ENCODE measurements at places on chromosomes 16 and 17.

- DNase-seq, result no peak
Measured at GRCh38 chr16:50444526-50444925, 75.7 kb upstream of the BRD7 start.

GRCh38 chr17:35254107-35254773 is 11.4 kb downstream of the SLFN5 start:
- DNase-seq, result no peak

- DNase-seq, result no peak
Measured at GRCh38 chr17:16384557-16384956, 3.7 kb downstream of the UBB start.

DNA sequence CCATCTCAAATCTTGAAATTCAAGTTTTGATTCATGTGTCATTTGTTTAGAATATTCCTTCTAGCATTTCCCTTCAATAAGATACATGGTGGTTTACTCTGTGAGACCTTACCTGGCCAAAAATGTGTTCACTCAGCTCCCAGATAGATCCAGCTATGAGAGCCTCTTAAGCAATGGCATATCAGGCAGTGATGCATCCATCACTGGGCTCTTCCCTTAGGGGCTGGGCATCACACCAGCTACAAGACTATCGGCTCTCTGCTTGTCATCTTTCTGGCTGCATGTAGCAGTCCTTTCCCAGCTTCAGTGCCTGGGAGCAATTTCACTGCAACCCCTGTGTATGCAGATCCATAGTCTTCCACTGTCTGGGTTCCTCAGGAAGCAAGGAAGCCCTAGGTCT is 40.6 kb downstream of the GOSR1 start:
- DNase-seq, result no peak

DNA sequence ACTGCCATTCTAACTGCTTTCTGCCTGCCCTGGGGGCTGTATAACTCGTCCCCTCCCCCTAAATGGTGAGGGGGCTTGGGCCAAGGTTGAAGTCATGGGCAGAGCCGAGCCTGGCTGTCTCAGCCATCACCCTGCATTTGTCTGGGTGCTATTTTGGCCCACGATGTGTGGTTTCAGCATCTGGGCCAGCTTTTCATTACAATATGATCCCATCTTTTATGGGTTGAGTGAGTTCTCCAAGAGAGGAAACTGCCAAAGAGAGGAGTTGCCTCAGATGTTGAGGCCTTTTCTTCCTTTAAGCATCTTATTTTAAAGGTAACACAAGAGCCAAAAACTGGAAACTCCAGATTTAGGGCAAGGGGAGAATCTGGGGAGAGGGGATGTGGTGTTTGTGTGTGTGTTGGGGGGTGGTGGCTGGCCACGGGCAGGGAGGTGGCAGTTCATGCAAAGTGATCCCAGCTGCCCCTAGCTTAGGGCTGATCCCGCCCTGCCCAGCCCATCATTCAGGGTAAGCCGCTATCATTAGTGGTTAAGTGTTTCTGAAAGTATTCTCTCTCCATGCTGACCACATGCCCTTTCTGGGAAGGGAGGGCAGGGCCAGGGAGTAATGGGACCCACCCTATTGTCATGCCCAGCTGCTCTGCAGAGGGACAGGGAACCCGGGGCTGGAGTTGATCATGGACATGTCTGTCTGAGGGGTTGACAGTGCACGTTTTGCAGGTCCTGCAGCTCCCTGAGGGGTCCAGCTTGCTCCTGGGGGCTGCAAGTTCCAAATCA is 83.2 kb upstream of the CLEC18A start:
- DNase-seq, result no peak

DNA sequence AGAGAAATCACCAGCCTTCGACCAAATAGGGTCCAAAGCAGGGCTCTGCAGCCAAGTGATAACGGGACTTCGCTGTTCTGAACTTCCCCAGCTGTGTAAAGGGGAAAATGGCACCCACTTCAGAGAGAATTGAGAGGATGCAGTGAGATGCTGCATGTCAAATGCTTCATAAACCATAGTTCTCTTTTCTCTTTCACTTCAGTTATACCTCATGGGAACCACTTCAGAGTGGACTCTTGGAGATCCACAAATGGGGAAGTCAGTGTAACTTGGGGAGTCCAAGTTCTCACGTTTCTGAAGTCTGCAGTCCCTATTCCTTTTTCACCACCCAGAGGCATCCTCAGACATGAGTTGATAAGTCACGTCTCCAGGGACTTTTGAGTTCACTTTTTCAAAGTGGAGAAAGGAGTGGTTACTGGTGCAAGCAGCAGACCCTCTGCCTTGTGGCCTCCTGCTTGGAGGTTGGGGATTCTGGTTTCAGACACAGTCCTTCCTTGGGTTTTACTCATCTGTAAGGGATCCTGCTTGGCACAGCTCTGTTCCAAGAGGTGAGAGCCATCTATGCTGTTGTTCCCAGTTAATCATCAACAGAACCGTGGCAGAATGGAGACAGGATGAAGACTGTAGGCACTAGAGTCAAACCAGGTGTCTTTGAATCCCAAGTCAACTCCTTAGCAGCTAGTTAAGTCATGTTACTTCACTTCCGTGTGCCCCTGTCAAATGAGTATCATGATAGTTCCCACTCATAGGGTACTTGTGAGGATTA is 123.4 kb upstream of the NOL11 start:
- DNase-seq, result no peak

GRCh38 chr16:9042533-9042932 is 48.9 kb upstream of the HAPSTR1 start:
- DNase-seq, result no peak

DNA sequence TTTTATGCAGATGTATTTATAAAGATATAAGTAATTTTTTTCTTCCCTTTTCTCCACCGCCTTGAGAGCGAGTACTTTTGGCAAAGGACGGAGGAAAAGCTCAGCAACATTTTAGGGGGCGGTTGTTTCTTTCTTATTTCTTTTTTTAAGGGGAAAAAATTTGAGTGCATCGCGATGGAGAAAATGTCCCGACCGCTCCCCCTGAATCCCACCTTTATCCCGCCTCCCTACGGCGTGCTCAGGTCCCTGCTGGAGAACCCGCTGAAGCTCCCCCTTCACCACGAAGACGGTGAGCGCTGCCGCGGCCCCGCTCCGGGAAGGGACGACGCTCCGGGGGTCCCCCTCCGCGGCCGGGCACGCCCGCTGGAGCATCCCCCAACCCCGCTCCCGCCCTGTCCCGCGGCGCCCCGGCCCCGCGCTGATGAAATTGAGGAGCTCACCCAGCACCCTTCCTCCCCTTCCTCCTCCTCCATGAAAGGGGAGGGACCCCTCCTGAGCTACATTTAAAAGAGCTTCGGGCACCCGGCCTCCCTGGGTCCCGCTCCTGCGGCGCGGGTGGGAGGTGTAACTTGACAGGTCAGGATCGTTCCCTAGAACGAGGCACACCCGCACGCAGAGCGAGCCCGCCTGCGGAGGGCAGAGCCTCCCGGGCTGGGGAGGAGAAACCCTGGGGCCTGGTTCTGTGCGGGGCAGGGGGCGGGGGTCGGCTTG is 706 bp downstream of the HLF start:
- peak; percentile 67 for DNase-seq

DNA sequence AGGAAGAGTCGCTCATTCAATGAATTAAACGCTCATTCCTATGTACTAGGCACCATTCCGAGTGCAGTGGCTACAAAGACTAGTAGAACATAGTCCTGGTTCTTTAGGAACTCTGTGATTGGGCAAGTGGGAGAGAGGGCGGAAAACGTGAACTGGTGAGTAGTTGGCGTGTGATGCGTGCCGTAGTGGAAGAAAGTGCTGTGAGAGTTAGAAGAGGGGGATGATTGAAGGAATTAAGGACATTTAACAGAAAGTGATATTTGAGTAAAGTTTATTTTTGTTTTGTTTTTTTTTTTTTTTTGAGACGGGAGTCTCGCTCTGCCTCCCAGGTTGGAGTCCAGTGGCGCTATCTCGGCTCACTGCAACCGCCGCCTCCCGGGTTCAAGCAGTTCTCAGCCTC is 7.9 kb upstream of the SLFN14 start:
- no peak for DNase-seq

DNA sequence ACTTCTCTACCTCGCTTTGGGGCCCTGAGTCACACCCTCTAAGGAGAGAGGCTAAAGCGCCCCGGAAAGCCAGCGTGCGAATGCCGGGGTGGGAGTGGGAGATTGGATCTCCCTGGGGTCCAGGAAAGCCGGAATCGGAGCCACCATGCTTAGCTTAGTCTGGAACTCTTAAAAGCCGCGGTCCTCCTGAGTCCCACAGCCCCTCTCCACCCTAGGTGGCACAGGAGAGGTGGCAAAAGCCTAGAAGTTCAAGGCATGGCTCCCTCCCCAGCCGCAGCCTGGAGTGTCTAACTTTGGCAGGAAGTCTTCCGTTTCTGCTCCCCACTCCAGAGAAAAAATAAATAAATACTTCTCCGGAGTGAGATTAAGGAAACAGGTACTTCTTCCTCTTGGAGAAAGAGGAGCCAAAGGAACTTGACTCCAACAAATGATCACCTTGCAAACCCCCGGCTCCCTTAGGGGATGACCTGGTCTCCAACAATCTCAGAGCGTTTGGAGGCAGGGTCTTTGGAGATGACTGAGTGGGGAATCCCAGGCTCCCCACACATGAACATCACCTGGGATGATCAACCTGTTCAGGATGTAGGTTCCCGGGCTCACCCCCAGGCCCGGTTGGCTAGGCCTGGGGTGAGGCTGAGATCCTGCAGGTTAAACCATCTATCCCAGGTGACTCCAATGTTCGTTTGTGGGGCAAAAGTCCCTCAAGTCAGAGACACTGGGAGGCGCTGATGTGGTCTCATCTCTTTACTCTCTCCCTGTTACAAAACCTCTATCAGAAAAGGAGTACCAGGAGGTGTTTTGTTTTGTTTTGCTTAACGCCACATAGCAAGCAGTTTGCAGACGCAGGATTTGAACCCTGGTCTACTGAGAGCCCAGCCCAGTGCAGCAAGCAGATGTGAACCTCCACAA is 2.9 kb downstream of the CIITA start:
- no peak for DNase-seq

DNA sequence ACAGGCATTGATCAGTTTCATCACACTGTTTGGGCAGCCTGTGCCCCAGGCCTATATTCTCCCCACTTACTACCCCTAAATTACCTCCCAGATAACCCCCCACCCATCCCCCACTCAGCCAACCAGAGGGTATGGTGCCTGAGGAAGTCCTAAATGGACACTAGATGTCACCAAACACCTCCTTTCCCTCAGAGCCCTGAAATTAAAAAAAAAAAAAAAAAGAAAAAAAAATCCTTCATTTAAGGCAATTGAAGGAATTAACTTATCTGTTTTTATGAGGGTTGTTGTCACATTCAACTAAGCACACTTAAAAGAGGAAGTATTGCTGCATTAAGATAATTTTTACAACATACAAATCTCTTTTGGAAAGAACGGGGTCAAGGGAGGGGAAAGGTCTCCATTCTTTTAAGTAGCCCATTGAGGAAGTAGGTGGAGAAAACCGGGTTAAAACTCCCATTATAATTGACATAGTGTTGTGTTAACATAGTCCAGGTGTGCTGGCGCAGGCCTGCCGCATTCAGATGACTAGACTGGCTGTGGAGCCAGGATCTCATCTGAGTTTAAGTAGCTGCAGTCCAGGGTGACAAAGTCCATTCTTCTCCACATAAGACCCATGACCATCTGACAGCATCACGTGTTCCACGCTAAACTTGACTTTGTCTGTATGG is 46.3 kb downstream of the SNX11 start:
- peak; percentile 51 for DNase-seq

- no peak for DNase-seq
Measured at GRCh38 chr17:7237761-7238419, 1.4 kb downstream of the PHF23 start.

GRCh38 chr17:44988044-44988942 is 20.2 kb upstream of the C1QL1 start:
- peak; percentile 83 for DNase-seq

GRCh38 chr17:41618341-41619035 is 5.9 kb downstream of the KRT17 start:
- DNase-seq, result no peak

GRCh38 chr17:67322042-67322787 is 44.2 kb downstream of the PSMD12 start:
- DNase-seq, result no peak

DNA sequence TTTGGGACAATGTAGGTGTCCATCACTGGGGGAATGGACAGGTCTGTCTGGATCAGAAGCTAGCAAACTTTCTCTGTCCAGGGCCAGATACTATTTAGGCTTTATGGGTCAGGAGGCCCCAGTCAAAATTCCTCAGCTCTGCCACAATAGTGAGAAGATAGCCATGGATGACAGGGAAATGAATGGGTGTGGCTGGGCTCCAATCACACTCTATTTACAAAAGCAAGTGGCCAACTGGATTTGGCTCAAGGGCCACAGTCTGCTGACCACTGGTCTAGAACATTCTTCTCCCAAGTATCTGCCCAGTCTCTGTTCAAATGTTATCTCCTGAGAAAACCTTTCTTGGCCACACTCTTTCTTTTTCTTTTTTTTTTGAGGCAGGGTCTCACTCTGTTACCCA is 339.9 kb downstream of the SOX9 start:
- DNase-seq, result no peak

DNA sequence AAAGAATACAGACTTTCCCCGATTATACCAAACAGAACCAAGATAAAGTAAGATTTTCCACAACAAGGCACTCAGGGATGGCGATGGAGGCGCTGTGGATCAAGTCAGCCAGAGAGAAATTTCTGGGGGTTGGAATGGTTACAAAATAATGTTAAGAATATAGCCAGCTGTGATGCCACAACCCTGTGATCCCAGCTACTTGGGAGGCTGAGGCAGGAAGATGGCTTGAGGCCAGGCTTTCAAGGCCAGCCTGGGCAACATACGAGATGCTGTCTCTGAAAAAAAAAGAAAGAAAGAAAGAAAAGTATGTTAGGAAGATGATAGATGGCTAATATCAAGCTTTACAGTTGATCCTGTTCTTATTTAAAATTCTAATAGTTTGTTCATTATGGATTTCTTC is 10.6 kb upstream of the ALOX12 start:
- no peak for DNase-seq

- DNase-seq, result no peak
Measured at GRCh38 chr16:11691771-11692170, 23.5 kb downstream of the SNN start.

- peak; percentile 98 for DNase-seq
Measured at GRCh38 chr16:28491970-28492474, at the start of gene CLN3. TSS of gene CLN3 (minus strand) at chr16:28492074. CDS start at chr16:28491759, 315 bp downstream.

DNA sequence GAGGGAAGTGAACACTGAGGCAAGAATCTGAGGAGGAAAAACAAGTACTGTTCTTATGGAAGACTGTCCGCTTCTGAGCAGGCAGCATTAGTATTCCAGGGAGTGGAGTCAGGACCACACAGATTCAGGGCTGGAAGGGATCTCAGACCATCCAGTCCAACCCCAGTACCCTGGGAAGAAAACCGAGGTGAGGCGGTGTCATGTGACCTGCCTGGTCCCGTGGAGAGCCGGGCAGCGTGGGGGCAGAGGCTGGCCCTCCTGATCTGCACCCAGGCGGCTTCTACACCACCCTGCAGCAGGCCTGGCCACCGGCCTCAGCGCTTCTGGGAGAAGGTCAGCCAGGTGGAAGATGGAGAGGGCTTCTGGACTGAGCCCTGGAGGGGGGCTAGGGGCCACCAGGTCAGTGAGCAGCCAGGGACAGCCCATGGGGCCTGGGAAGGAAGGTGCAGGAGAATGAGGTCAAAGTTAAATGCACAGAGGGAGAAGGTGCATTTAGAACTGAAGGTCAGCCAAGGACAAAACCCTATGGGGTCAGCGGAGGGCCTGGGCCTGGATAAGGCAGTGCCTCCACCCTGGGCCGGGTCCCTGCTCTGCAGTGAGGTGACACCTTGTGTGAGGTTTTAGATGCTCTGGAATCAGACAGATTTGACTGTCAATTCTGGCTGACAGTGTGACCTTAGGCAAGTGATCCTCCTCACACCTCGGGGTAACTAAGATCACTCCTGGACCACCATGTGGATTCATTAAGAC is 45.9 kb downstream of the VAC14 start:
- DNase-seq, result no peak

GRCh38 chr17:30376621-30377452 is 1.9 kb upstream of the CPD start:
- peak; percentile 44 for DNase-seq
